NCI-H510A (cell line): ENCODE measurements at places on chromosomes 7 and 10.

DNA sequence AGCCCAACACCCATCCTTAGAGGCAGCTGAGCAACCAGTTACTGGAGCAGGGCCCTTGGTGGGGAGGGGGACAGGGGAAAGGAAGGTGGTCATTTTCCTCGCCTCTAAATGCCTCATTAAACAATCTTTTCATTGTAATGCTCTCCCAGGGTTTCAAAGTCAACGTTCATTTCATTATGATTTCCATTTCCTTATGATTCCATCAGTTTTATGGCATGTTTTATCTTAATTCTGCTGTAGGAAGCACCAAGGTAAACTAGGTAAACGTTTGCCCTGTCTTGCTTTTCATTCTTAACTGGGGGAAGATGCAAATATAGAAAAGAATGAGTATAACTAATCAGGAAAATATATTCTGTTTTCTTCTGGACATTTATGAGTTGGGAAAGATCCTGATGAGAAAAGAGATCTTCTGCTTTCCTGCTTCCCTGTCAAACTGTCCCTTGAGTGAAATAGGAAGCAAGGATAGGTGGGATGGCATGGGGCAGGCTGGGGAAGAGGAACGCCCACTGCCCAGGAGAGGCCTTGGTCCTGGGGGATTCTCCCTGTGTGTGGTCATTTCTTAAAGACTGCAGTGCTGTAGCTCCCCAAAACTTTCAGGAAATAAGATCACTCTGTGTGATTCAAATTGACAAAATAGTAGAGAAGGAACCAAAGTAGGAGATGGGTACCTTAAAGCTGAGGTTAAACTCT is 20.5 kb upstream of the TMEM236 start:
- DNase-seq, result no peak

DNA sequence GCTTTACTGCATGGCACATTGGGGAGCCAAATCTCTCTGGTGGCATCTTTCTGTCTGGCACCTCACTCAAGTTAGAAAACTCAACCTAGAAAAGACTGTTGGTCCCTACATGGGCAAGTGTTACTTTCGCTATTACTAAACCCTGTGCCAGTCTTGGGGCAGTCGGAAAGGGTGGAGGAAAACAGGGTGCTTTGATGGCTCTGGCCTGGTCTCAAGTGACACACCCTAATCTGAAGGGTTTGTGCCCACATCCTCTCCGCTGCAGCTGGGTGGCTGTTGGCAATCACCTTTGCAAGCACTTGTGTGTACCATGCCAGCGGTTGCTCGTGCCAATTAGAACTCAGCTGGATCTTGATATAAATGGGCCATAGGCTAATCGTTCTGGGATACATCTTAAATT is 159.8 kb upstream of the ITGB1 start:
- DNase-seq, result no peak

DNA sequence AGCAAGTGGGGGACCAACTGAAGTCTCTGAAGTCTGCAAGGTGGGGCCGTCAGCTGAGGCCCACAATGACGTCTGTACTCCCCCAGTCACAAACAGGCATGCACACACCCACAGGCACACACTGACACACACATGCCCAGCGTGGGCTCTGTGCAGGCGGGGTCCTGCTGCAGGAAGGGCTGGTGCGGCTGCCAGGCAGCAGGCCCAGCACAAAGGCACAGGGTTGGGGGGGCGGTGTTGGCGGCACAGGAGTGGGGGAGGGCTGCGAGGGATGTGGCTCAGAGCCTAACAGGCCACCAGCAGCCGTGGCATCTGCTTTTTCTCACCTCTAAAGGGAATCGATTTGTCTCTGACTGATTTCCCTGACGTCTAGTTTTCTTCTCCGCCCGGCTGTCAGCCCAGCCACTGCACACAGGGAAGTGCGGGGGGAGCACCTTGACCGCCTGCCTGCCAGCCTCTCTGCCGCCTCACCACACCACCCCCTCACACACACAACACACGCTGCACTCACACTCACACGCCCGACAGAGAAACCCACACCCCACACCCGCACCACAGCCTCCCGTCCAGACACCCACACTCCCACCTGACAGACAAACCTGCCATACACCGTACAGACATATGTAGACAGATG is 43.5 kb upstream of the ZMIZ1 start:
- no peak for DNase-seq

DNA sequence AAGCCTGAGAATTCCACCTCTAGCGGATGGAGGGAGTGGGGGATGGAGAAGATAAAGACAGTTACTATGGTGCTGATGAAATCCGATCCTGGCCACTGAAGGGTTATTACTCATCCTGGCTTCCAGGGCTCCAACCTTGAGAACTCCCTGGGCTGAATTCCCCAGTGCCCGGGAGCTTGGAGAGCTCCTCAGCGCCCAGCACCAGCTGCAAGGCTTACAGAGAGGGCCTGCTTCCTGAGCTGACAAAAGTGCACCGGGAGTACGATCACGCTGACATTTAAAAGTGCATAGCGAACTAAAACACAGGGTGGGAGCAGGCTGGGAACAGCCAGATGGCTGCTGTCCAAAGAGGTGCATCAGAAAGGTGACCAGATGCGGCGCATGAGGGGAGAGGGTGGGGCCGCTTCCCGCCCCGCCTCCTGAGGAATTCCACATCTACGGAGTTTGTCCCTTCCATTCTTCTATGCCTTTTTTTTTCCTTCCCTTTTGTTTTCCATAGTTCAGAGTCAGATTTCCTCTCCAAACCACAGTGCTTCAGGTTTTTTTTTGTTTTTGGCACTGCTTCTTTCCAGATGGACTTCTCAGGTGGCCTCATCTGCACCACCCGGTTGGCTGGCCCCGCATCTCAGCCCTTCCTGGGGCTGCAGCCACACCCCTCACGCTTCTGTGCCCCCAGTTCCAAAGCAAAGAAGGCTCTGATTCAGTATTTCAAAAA is 62.4 kb upstream of the MKRN1 start:
- DNase-seq, result peak; percentile 77
